Left renal pelvis (tissue), 4 donors: ENCODE measurements at places on chromosomes 1 and 21. TPM values are rescaled to one million over a fixed set of nuclear protein-coding genes. Genes with fewer than 3 reads are reported as not detected.

DNA sequence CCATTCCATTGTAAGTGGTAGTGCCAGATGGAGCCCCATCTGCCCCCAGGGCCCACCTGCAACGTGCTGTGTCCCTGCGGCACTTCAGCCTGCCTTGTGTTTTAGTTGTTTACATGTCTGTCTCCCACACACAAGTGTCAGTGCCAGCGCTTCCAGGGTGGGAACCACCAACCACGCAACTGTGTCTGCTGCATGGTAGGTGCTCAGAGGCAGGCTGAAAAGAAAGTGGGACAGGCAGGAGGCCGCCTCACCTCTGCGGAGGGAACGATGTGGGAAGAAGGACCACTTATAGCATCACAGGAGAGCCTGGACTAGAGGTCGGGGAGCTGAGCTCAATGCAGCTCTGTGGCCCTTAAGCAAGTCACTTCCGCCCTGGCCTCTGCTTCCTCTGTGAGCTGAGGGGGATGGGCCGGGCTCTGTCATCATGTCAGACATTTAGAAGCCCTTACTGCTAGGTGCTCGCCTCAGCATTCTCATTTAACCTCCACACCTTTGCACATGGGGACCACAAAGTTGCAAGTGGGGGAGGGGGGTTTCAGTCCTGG lies 17.9 kb downstream of the SLC9A1 start:
- no peak for DNase-seq

DNA sequence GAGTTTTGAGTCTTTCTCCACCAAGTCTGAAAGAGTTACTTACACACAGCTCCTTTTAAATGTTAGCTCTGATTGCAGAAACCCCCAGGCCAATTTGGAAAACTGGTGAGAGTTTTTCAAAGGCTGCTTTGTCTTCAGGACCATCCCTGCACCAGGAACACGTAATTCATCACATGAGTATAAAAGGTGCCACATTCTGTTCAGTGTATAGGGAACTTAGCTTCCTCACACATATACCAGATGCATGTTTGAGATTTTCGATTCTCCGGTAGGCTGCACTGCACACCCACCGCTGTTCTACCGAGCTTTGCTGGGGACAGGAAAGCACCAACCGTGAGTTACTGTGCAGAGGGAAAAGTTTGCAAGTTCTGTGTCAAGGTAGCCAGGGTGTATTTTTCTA lies 28.3 kb upstream of the KCNK2 start:
- DNase-seq = no peak

- no peak for DNase-seq
Measured at GRCh38 chr1:227317011-227317451, 1.3 kb downstream of the CDC42BPA start.

GRCh38 chr1:52558941-52559340 lies 6.0 kb upstream of the TUT4 start:
- DNase-seq = no peak

- DNase-seq = no peak
Measured at GRCh38 chr1:25486602-25487001, 55.9 kb downstream of the MACO1 start.

DNA sequence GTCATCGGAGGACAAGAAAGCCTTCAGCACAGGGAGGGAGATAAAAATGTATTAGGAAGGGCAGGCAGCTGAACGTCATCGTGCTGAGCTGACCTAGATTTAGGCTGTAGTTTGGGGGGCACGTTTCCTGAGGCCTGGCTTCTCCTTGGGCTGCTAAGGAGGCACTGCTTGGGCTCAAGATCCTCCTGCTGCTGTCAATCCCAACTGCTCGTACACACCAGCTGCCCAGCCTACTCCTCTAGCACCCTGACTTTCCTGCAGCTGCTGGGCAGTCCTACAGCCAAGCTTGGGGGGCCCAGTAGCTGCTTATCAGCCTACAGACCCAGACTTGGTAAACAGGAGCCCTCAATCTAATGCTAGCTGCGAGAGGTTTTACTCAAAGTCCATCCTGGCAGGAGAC lies 6.2 kb downstream of the TMEM35B start:
- DNase-seq = no peak

- no peak for DNase-seq
Measured at GRCh38 chr1:206926286-206926685, 4.5 kb upstream of the FCMR start.

GRCh38 chr1:12439073-12439472 lies 178.9 kb downstream of the DHRS3 start:
- DNase-seq = no peak

- no peak for DNase-seq
Measured at GRCh38 chr1:77467021-77467595, 185.3 kb downstream of the AK5 start.

- DNase-seq = no peak
Measured at GRCh38 chr1:179753061-179753460, 10.0 kb downstream of the FAM163A start.

GRCh38 chr1:147216124-147216523 lies 9.0 kb downstream of the FMO5 start:
- DNase-seq = no peak

GRCh38 chr21:35470522-35470921 lies 421.4 kb upstream of the RUNX1 start:
- DNase-seq = no peak

DNA sequence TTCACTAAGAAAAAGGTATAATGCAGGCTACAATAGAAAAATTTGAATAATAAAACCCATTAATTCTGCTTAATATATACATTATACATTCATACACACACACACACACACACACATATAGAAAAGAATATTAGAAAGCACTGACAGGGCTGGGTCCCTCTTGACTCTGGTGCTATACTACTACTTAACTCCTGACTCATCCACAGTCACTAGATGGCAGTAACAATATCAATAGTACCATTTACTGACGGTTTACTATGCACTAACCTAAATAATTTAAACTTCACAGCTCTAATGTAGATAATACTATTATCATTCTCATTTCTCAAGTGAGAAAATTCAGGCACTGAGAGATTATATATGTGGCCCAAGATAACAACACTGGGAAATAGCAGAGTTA lies 87.5 kb downstream of the COP1 start:
- DNase-seq = no peak

DNA sequence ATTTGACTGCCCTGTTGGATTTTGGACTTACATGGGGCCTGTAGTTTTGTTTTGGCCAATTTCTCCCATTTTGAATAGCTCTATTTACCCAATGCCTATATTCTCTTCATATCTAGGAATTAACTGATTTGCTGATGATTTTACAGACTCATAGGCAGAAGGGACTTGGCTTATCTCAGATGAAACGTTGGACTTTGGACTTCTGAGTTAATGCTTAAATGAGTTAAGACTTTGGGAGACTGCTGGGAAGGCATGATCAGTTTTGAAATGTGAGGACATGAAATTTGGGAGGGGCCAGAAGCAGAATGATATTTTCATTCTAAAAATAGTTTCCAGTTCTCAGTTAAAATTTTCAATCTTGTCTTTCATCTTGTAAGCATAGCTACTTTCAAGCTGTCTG lies 222.3 kb downstream of the COP1 start:
- no peak for DNase-seq

DNA sequence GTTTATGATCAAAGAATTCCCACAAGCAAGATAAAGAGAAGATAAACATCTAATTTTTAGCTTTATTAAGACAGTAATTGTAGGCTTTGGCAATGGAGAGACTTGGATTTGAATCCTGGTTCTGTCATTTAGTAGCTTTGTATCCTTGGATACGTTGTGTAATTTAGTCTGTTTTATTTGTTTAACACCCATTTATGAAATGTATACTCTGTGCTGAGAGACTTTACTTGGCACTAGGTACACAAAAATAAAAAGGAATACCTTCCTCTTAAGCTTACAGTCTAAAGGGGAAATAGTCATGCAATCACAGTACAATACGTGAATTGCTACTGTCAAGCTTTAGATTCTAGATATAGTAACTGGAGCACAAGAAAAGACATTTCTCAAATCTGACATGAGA lies 23.8 kb downstream of the ZMPSTE24 start:
- DNase-seq = no peak

DNA sequence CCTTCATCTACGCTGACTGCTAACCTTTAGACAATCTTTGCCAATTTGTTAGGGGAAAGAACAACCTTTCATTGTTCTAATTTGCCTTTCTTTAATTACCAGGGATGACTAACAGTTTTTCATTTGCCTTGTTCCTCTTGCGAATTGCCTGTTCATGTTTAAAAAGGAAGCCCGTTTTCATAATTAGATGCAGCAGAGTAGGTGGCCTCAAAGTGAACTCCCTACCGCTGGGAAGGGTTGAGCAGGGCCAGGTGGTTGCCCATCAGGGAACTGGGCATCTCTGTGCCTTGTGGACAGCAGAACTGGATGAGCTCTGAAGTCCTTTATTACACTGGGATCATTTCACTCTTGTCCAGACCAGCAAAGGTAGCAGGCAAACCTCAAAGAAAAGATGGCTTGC lies 59.0 kb downstream of the HIVEP3 start:
- DNase-seq = no peak

- DNase-seq = no peak
Measured at GRCh38 chr1:93446837-93447451, 974 bp upstream of the FNBP1L start.

DNA sequence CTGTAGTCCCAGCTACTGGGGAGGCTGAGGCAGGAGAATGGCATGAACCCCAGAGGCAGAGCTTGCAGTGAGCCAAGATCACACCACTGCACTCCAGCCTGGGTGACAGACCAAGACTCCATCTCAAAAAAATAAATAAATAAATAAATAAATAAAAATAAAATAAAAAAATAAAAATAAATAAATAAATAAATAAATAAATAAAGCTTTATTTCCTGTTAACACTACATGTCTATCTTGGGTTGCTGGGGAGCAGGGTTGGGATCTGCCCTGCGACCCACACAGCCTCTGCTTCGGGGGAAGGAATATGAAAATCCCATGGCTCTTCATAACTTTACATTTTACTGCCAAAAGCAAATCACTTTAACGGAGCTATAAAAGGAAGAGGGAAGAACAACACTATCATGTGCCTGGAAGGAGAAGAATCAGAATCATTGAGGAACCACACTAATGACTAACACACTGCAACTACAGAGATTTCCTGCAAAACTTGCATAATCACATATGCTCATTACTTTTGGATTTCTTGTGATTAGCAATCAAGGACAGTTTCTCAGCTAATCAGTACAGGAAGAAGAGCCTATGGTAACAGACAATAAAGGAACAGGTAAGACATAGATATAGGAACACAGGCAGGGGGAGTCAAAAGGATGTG lies 72.8 kb upstream of the CD55 start:
- DNase-seq = no peak

GRCh38 chr1:90434460-90434859 lies 282.6 kb downstream of the BARHL2 start:
- no peak for DNase-seq

- DNase-seq = no peak
Measured at GRCh38 chr1:51301152-51301843, 29.1 kb downstream of the TTC39A start.

DNA sequence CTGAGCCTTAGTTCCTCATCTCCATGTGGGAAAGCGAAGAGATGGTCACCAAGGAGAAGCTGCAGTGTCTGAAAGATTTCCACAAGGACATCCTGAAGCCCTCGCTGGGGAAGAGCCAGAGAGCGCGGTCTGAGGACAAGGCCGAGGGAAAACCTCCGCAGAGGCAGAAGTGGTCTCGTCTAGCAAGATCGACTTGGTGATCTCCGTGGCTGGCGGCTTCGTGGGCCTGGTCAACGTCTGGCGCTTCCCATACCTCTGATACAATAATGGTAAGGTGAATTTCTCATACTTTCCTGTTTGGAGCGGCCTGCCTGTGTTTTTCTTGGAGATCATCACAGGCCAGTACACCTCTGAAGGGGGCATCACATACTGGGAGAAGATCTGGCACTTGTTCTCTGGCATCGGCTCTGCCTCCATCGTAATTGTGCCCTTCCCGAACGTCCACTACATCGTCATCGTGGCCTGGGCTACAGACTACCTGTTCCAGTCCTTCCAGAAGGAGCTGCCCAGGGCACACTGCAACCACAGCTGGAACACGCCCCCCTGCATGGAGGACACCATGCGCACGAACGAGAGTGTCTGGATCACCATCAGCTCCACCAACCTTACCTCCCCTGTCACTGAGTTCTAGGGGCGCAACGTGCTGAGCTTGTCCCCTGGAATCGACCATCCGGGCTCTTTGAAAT lies 841.1 kb upstream of the TMPRSS15 start:
- no peak for DNase-seq

- DNase-seq = no peak
Measured at GRCh38 chr21:44738621-44739020, 27.2 kb upstream of the TSPEAR start.

- DNase-seq = no peak
Measured at GRCh38 chr1:171736196-171736595, 5.7 kb downstream of the VAMP4 start.

- no peak for DNase-seq
Measured at GRCh38 chr1:204207136-204207616, 6.6 kb downstream of the GOLT1A start.

DNA sequence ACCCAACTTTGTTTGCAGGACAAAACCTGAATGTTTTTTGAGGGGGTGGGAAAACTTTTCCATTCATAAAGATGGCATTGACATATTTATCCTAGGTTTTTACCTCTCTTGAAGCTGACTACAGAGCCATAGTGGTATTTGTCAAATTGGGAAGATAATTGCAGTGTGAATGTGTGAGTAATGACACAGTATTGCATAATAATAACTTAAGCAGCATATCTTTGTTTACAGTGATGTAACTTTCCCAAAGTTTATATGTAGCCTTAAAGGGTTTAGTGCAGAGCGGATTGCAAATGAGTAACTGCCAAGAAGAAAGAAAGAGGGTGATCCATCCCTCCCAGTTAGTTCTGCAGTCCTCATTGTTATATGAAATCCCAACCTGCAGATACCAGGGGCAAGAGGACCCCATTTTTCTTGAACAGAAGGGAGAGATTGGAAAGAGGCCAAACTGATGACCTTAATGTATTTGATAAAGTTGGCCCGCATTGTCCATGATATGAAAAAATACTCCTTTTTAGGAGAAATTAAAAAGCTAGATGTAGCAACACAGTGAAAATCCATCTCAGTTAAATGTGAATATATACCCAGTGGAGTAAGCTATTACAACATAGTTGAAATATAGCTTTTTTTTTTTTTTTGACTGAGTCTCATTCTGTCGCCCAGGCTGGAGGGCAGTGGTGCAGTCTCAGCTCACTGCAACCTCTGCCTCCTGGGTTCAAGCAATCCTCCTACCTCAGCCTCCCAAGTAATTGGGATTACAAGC lies 23.7 kb upstream of the NFIA start:
- DNase-seq = no peak

The USH2A gene
- 0.32 TPM for polyA plus RNA-seq

The ASTN1 gene
- polyA plus RNA-seq = 2.1 TPM

The KDF1 gene
- polyA plus RNA-seq = 8.7 TPM

The DMBX1 gene
- 0.12 TPM for polyA plus RNA-seq

The HPDL gene
- 3.8 TPM for polyA plus RNA-seq

The TRIM67 gene
- polyA plus RNA-seq = 0.06 TPM

The GBP7 gene
- not detected for polyA plus RNA-seq

The C1QB gene
- 31.9 TPM for polyA plus RNA-seq

The SHISA4 gene
- 15.9 TPM for polyA plus RNA-seq

The KRTAP10-6 gene
- not detected for polyA plus RNA-seq

The OR2L8 gene
- not detected for polyA plus RNA-seq

The GPR37L1 gene
- 0.16 TPM for polyA plus RNA-seq

The SLC27A3 gene
- polyA plus RNA-seq = 31.8 TPM

The ZBTB40 gene
- 21.0 TPM for polyA plus RNA-seq
